ENCODE measurements at places on chromosomes 3 and 15. TPM values are rescaled to one million over a fixed set of nuclear protein-coding genes. Genes with fewer than 3 reads are reported as not detected.

DNA sequence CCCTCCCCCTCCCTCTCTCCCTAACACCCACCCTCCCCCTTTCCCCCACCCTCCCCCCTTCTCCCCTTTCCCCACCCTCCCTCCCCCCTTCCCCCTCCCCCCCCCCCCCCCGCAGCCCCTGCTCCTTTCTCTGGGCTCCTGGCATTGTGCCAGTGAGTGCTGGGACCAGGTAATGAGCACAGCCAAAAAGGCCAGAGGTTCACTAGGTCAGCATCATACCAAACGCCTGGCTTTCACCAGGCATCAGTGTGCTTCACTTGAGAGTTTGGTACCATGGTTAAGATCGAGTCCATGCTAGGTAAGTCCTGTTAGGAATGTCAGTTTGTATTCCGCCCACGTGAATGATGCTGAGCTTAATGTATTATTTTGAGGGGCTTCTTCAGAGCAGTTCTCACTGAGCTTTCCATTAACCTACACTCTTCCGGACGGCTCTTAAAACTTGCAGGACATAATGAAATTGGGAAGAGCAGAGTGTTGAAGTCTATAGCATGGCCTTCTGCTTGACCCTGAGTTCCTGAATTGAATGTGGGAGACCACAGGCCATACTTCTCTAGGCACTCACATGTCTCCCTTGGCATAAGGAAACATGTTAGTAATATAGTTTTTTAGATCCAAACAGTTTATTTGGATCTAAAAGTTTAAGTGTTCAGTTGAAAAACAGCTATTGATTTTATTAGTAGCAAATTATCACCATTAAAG lies 45.6 kb downstream of the SENP2 start:
- no peak overlapping the region for H3K4me3 ChIP-seq
- H3K36me3 ChIP-seq = peaks cover 14% of the 10 kb centered on the region
- H3K27ac ChIP-seq = no peak overlapping the region
- H3K4me1 ChIP-seq = peaks cover 25% of the 10 kb centered on the region
- no peak for DNase-seq
- no peaks in the 10 kb centered on the region for H3K27me3 ChIP-seq

GRCh38 chr3:194487289-194488054 lies 670 bp upstream of the ATP13A3 start:
- peak; percentile 91 for DNase-seq
- peaks cover 22% of the 10 kb centered on the region for H3K4me1 ChIP-seq
- no peaks in the 10 kb centered on the region for H3K27me3 ChIP-seq

GRCh38 chr3:172465281-172465680 lies 17.0 kb upstream of the GHSR start:
- DNase-seq = no peak
- no peak overlapping the region for H3K4me3 ChIP-seq
- peaks cover 3% of the 10 kb centered on the region for H3K4me1 ChIP-seq

DNA sequence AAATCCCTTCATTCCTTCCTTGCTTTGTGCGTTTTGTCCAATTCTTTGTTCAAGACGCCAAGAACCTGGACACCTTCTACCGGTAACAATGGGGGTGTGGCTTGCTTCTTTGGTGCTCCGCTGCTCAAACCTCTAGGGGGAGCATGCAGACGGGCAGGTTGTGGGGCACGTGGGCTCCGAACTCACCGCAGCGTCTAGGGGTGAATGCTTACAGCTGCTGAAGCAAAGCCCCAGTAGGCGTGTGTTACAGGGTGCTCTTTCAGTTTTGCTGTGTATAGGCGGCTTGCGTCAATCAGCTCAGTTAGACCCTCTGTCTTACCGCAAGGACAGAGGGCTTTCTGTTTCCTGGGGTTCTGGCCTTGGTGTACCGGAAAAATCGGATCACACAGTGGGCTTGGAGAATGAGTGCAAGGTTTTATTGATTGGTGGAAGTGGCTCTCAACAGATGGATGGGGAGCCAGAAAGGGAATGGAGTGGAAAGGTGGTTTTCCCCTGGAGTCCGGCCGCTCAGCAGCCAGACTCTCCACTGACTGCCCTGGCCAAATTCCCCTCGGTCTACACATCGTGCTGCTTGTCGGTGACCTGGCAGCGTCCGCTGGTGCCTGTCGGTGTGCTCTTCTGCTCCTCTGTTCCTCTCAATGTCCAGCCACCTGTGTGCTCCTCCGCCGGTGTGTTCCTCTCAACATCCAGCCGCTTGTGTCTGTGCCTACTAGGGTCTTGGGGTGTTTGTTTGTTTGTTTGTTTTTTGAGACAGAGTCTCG lies 1.2 kb upstream of the LRRC34 start:
- H3K4me1 ChIP-seq = peaks cover 25% of the 10 kb centered on the region
- H3K36me3 ChIP-seq = no peaks in the 10 kb centered on the region
- H3K27ac ChIP-seq = no peak overlapping the region

- no peaks in the 10 kb centered on the region for H3K27me3 ChIP-seq
- H3K4me1 ChIP-seq = peaks cover 6% of the 10 kb centered on the region
- H3K36me3 ChIP-seq = no peaks in the 10 kb centered on the region
- H3K27ac ChIP-seq = no peak overlapping the region
- no peak for DNase-seq
These were observed 61.2 kb upstream of the NEO1 start for GRCh38 chr15:72991026-72991425.

DNA sequence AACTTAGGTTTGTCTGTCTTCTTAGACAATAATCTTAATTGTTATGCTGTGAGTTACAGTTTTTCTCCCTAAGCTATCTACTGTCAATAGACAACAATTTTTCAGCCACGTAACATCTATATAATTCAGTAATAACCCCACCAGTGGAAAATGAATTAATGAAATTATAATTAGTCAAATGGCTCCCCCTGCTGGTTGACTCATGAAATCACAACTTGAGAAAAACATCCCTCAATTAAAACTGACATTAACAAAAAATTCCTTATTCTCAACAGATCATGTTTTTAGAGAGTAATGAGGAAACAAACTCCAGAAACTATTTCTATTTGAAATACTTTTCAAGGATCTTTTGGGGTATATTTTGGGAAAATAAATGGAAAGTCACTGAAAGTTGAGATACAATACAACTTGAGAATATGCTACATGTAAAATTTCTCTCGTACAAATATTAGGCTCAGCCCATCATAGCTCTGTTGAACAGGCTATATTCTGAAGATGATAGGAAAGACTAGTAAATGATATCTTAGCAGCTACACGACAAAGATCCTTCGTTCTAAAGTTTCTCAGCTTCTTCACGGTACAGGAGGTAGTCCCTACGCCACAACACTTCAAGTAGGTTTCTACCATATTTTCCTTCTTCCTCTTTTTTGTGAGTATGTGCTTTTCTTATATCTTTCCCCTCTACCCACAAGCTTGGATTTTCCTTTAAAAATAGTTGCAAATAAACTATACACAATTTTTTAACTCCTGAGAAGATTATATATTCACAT lies 20.7 kb downstream of the PPP1R2 start:
- no peaks in the 10 kb centered on the region for H3K4me1 ChIP-seq
- H3K27ac ChIP-seq = no peak overlapping the region
- peaks cover 43% of the 10 kb centered on the region for H3K36me3 ChIP-seq
- no peak for DNase-seq
- H3K27me3 ChIP-seq = no peaks in the 10 kb centered on the region
- no peak overlapping the region for H3K4me3 ChIP-seq

GRCh38 chr3:165852191-165852590 lies 15.0 kb upstream of the BCHE start:
- no peak overlapping the region for H3K27ac ChIP-seq
- H3K4me3 ChIP-seq = no peak overlapping the region
- no peak for DNase-seq
- no peaks in the 10 kb centered on the region for H3K27me3 ChIP-seq

DNA sequence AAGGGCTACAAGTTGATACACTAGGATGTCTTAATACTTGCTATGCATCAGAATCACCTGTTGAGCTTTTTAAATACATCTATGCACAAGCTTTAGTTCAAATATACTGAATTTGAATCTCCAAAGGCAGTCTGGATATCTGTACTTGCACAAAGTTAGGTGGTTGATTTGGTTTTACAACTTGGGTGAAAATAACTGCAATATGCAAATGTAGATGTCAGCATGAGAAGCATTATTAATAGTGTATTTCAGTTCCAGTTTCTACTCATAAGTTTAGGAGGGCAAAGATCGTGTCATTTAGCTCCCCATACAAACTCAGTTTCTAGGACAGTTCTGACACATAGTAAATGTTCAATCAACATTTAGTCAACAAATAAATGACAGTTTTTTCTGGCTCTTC lies 25.6 kb downstream of the IQCB1 start:
- DNase-seq = no peak
- H3K4me1 ChIP-seq = no peaks in the 10 kb centered on the region
- H3K36me3 ChIP-seq = peaks cover 67% of the 10 kb centered on the region

- H3K4me3 ChIP-seq = no peak overlapping the region
- H3K4me1 ChIP-seq = peaks cover 15% of the 10 kb centered on the region
- H3K36me3 ChIP-seq = peaks cover 15% of the 10 kb centered on the region
- no peaks in the 10 kb centered on the region for H3K27me3 ChIP-seq
- DNase-seq = no peak
These were observed 29.9 kb downstream of the UBE3A start for GRCh38 chr15:25408929-25409328.

DNA sequence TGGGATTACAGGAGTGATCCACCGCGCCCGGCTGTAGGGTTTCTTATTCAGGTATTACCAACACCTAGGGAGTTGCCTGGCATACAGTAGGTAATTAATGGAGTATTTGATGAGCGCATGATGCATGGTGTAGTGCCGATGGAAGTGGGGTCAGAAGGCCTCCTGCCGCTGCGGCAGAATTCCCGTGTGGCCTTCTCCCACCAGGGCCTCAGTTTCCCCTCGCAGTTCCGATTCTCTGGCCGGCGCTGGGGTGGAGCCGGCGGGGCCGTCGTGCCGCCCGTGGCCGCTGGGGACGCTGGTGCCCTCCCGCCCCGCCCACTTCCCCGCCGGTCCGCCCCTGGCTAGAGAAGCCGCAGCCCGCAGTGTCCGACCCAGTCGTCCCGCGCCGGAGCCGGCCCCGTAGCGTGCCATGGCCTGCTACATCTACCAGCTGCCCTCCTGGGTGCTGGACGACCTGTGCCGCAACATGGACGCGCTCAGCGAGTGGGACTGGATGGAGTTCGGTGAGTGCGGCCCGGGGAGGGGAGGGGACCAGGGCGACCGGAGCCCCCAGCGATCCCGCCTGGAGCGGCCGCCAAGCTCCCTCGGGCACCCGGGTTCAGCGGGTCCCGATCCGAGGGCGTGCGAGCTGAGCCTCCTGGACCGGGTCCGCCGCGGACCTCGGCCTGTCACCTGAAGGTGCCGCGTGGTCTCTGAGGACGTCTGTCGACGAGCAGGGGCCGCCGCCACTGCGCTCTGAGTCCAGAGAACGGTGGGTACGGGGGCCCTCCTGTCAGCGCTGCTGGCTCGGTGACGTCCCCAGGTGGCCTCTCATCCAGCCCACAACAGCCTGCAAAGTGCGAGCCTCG lies at the start of gene IRAK2:
TSS of gene IRAK2 (plus strand) at position 374 of the 848 bp plus-strand sequence. CDS start at position 410, 36 bp downstream.
- no peaks in the 10 kb centered on the region for H3K27me3 ChIP-seq
- peaks cover 23% of the 10 kb centered on the region for H3K4me1 ChIP-seq
- peak within 1 kb of the TSS; percentile 95 for H3K4me3 ChIP-seq

DNA sequence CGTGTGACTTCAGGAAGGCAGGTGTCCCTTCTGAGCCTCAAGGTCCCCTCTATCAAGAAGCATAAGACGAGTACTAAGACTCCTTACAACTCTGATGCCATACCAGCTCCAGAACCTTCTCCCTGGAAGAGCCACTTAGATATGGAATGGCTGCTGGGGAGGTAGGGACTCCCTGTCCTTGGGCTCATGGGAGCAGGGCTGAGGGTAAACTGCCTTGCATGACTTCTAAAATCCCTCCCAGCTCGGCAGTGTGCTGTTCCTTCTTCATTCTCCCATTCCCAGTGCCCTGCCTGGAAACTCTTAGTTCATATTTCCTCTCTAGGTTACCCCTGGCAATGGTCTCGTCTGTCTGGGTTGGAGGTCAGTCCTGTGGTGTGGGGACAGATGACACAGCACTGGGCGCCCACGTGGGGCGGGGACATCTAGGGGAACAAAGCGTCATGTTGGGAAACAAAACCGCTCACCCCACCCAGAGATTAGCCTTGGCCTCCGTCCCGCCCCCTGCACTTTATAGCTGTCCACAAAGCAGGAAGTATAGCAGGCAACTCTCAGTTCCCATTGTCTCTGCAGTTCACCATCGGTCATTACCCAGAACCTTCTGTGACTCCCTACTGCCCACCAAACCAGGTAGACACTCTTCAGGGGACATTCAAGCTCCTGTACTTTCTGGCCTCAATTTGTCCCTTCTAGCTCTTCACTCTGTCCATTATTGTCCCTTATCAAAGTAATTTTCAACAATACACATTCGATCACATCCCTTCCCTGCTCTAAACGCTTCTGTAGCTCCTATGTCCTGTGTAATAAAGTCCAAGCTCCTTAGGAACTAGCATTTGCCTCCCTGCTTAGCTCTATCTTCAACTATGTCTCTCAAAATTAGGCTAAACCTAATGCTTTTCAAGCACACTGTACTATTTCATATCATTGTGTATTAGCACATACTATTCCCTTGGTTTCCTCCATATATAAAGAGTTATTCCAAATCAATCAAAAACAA lies 73.8 kb downstream of the IQSEC1 start:
- peak overlapping the region; percentile 84 for H3K27ac ChIP-seq
- H3K36me3 ChIP-seq = no peaks in the 10 kb centered on the region
- peaks cover 14% of the 10 kb centered on the region for H3K4me1 ChIP-seq
- H3K4me3 ChIP-seq = no peak overlapping the region
- H3K27me3 ChIP-seq = no peaks in the 10 kb centered on the region
- peak; percentile 93 for DNase-seq

DNA sequence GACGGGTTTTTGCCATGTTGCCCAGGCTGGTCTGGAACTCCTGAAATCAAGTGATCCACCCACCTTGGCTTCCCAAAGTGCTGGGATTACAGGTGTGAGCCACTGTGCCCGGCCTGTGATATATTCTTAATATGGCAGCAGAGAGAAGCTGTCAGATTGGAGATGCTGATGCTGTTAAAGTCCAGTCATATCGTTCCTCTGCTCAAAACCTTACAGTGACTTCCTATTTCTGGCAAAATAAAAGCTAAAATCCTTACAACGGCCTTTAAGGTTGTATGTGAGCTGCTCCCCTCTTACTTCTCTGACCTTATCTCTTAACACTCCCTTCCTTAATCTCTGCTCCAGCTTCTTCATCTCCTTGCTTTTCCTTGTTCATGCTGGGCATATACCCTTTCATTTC lies 26.6 kb upstream of the MGA start:
- no peak overlapping the region for H3K4me3 ChIP-seq
- no peaks in the 10 kb centered on the region for H3K36me3 ChIP-seq
- H3K27me3 ChIP-seq = no peaks in the 10 kb centered on the region

The C2CD4B gene
- total RNA-seq = 6.3 TPM

The PAQR9 gene
- total RNA-seq = not detected

The CEP19 gene
- total RNA-seq = 1.2 TPM

The CISH gene
- 66.9 TPM for total RNA-seq

The SOX2 gene
- total RNA-seq = 5.2 TPM

The LEKR1 gene
- total RNA-seq = 1.2 TPM

The CELF6 gene
- total RNA-seq = 0.61 TPM

The ALDH1A2 gene
- total RNA-seq = 43.3 TPM

The SHC4 gene
- 0.20 TPM for total RNA-seq

The SPINK8 gene
- not detected for total RNA-seq

The NEIL1 gene
- 58.7 TPM for total RNA-seq

The ACTC1 gene
- total RNA-seq = not detected

The CDHR4 gene
- 6.0 TPM for total RNA-seq

Data from upper lobe of left lung (tissue), 6 donors.